Colonic mucosa (tissue), 4 donors: ENCODE measurements at places on chromosomes 1 and 21. TPM values are rescaled to one million over a fixed set of nuclear protein-coding genes. Genes with fewer than 3 reads are reported as not detected.

- H3K27me3 ChIP-seq = no peaks in the 10 kb centered on the region
- no peak for DNase-seq
- H3K4me3 ChIP-seq = no peak overlapping the region
- no peaks in the 10 kb centered on the region for H3K4me1 ChIP-seq
Observed at GRCh38 chr1:231020139-231020601, 19.9 kb downstream of the FAM89A start.

DNA sequence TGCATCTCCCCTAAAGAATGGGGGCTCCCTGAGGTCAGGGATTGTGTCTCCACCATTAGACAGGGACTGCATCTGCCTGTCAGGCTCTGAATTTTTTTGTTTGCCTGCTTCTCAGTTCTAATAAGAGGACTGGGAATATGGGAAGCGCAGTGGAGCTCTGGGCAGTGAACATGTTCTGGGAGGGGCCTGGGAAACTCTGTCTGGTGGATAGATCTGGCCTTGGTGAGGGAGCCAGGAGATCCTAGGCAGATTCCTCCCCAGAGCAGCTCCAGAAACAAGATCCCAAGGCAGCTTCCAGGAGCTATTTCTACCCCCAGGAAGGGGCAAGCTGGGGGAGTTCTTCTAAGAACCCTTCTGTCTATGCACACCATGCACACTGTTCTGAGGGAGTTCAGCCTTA is 12.6 kb upstream of the MYOG start:
- H3K27me3 ChIP-seq = no peaks in the 10 kb centered on the region
- no peak overlapping the region for H3K4me3 ChIP-seq
- DNase-seq = no peak
- no peaks in the 10 kb centered on the region for H3K36me3 ChIP-seq
- no peak overlapping the region for H3K27ac ChIP-seq

DNA sequence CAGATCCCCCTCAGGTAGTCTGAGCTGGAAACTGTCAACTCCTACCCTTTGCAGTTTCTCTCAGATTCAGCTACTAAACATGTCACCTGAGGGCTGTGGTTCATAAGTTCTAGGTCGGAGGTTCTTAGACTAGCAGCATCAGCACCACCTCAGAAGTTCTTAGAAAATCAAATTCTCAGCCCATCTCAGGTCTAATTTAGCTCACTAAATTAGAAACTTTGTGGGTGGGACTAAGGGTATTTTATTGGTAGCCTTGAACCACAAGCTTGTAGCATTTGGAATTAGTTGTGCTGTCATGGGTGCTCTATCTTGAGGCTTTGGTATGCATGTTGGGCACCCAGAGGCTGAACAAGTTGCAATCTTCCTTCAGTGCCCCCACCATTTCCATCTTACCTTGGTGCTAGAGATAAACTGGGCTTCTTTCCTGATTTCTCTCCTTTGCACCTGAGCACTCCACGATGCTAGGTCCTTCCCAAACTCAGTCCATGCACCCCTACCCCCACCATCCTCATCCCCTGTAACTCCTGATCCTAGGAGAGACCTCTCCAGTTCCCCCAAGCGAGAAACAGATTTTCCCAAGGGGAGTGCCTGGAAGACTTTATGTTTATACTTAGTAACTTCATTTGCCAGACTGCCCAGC is 54.2 kb downstream of the S1PR1 start:
- no peaks in the 10 kb centered on the region for H3K36me3 ChIP-seq
- no peak overlapping the region for H3K4me3 ChIP-seq
- no peak overlapping the region for H3K27ac ChIP-seq
- no peaks in the 10 kb centered on the region for H3K27me3 ChIP-seq

- no peaks in the 10 kb centered on the region for H3K27me3 ChIP-seq
- no peak overlapping the region for H3K27ac ChIP-seq
- H3K4me1 ChIP-seq = no peaks in the 10 kb centered on the region
Observed at GRCh38 chr1:1567152-1567875, 7.3 kb downstream of the SSU72 start.

GRCh38 chr1:189149547-189150375 is 1327.9 kb downstream of the BRINP3 start:
- H3K4me3 ChIP-seq = peak overlapping the region; percentile 5
- H3K36me3 ChIP-seq = no peaks in the 10 kb centered on the region
- DNase-seq = no peak
- H3K27ac ChIP-seq = no peak overlapping the region
- H3K4me1 ChIP-seq = no peaks in the 10 kb centered on the region

- H3K4me1 ChIP-seq = peaks cover 6% of the 10 kb centered on the region
- no peak for DNase-seq
- no peaks in the 10 kb centered on the region for H3K27me3 ChIP-seq
Observed at GRCh38 chr1:225460021-225460736, 32.3 kb upstream of the LBR start.

GRCh38 chr1:230005040-230005439 is 62.0 kb upstream of the GALNT2 start:
- no peak overlapping the region for H3K4me3 ChIP-seq
- no peaks in the 10 kb centered on the region for H3K27me3 ChIP-seq
- H3K27ac ChIP-seq = no peak overlapping the region
- no peaks in the 10 kb centered on the region for H3K36me3 ChIP-seq
- no peak for DNase-seq

- H3K4me1 ChIP-seq = no peaks in the 10 kb centered on the region
- H3K36me3 ChIP-seq = no peaks in the 10 kb centered on the region
- H3K27me3 ChIP-seq = no peaks in the 10 kb centered on the region
- DNase-seq = peak; percentile 61
- H3K4me3 ChIP-seq = no peak overlapping the region
Observed at GRCh38 chr1:171188388-171189266, 3.5 kb downstream of the FMO2 start.

GRCh38 chr1:23029337-23029736 is 10.1 kb downstream of the KDM1A start:
- no peaks in the 10 kb centered on the region for H3K27me3 ChIP-seq
- no peak for DNase-seq
- no peaks in the 10 kb centered on the region for H3K4me1 ChIP-seq
- H3K4me3 ChIP-seq = no peak overlapping the region
- H3K27ac ChIP-seq = no peak overlapping the region

- H3K27me3 ChIP-seq = no peaks in the 10 kb centered on the region
- no peak overlapping the region for H3K27ac ChIP-seq
- H3K36me3 ChIP-seq = no peaks in the 10 kb centered on the region
- H3K4me1 ChIP-seq = no peaks in the 10 kb centered on the region
- H3K4me3 ChIP-seq = no peak overlapping the region
Observed at GRCh38 chr1:3717041-3717714, 35.1 kb upstream of the CCDC27 start.

- H3K4me3 ChIP-seq = no peak overlapping the region
- no peak overlapping the region for H3K27ac ChIP-seq
- no peaks in the 10 kb centered on the region for H3K36me3 ChIP-seq
Observed at GRCh38 chr1:57632401-57632800, 208.5 kb upstream of the DAB1 start.

- no peak for DNase-seq
- no peak overlapping the region for H3K4me3 ChIP-seq
- H3K36me3 ChIP-seq = no peaks in the 10 kb centered on the region
- H3K27me3 ChIP-seq = no peaks in the 10 kb centered on the region
- no peaks in the 10 kb centered on the region for H3K4me1 ChIP-seq
Observed at GRCh38 chr1:78536427-78536826, 45.7 kb downstream of the PTGFR start.

- no peaks in the 10 kb centered on the region for H3K4me1 ChIP-seq
- H3K4me3 ChIP-seq = no peak overlapping the region
- DNase-seq = no peak
- no peaks in the 10 kb centered on the region for H3K36me3 ChIP-seq
- H3K27ac ChIP-seq = peak overlapping the region; percentile 23
Observed at GRCh38 chr1:81432654-81433109, 368.1 kb upstream of the ADGRL2 start.

DNA sequence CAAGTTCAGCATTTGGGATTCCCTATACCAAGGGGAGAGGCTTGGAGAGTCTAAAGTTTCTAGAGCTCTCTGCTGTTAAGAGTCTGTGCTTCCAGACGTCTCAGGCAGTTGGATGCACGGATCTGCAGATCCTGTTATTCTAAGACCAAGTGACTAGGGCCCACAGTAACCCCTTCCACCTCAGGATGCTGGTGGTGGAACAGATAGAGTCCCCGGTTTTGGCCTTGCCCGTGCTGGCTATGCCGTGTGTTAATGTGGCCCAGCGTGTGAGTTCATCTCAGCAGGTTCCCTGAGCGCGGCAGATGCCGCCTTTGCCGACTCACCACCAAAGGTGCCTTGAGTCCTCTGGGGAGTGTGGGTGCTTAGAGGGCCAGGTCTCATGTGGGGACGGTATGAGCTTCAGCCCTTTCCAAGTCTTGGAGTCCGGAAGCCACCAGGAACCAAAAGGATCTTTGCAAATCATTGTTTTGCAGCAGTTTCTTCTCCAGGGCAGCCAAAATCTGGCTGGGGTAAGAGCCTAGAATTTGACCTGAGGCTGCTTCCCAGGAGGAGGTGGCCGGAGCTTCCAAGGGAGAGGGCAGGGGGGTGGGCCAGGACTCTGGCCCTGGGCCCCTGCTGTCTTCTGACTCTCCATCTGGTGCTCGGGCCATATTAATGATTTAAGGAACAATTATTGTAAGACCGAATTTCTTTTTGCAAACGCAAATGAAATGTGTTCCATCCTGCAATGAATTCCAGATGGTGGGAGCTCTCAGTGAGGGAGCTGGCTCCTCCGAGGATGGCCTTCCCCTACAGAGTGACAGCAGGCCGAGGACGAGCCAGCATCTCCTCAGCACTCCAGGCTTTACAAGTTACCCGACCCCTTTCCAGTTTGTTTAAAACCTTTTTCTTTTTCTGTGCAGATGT is 205.7 kb downstream of the FOXD2 start:
- no peaks in the 10 kb centered on the region for H3K27me3 ChIP-seq
- no peak overlapping the region for H3K4me3 ChIP-seq
- H3K36me3 ChIP-seq = no peaks in the 10 kb centered on the region
- DNase-seq = no peak
- no peak overlapping the region for H3K27ac ChIP-seq

GRCh38 chr1:106746448-106747085 is 309.9 kb upstream of the PRMT6 start:
- no peaks in the 10 kb centered on the region for H3K27me3 ChIP-seq
- no peaks in the 10 kb centered on the region for H3K36me3 ChIP-seq
- no peak for DNase-seq

DNA sequence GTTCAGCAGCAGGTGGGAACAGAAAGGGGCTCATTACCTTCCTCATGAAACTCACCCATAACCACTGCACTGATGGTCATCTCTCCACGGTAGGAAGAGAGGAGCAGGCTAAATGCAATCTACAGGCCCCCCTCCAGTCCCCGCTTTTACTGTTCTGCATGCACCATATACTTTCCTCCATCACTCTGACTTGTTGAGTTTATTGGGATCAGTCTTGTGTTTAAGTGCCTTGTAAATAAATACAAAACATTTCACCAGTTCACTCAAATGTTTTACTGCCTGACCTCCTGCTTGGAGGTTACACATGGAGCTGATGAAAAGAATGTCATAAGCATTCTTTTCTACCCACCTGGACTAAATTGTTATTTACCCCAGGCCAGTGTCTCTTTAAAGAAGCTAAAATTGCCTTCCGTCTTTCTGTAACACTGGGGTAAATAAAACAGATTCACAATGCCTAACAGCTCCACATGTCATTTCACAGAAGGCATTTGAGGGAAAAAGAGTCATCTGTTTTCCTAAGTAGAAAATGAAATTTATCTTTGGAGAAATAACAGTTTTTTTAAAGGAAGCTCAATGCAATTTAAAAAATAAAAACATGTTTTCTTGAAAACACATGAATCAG is 30.7 kb downstream of the PTPN14 start:
- no peak overlapping the region for H3K4me3 ChIP-seq
- no peaks in the 10 kb centered on the region for H3K36me3 ChIP-seq
- no peaks in the 10 kb centered on the region for H3K4me1 ChIP-seq

DNA sequence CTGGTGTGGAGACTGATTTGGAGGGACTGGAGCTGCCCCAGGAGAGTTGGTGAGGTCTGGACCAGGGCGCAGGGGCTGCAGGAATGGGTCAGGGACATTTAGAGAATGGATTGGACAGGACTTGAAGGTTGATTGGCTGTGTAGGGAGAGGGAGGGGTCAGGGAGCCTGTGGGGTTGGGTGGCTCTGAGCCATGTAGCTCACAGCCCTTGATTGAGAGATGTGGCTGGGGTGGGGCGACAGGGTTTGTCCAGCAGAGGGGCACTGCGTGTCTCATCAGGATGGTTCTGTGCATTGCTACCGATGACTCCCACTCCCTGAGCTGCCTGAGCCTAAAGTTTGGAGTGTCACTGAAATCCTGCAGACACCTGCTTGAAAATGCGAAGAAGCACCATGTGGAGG is 12.1 kb downstream of the AZIN2 start:
- H3K4me3 ChIP-seq = no peak overlapping the region
- no peak for DNase-seq
- no peaks in the 10 kb centered on the region for H3K36me3 ChIP-seq
- no peaks in the 10 kb centered on the region for H3K27me3 ChIP-seq
- no peak overlapping the region for H3K27ac ChIP-seq

DNA sequence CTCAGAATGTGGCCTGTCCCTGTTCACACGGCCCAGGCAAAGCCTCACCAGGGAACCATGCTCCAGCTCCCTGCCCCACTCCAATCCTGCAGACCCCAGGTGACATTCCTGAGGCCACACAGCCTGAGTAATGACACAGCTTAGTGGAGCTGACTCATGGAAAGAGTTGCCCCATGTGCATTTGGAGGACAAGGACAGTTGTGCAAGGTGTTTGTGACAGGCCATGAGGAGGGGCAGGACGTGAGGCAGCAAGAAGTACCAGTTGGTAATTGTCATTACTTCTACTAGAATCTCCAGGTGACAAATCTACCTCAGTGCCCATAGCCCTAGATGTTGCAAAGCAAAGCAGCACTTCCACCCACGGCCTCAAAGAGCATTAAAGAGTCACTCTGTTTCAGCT is 15.2 kb downstream of the PRR9 start:
- H3K4me1 ChIP-seq = peaks cover 4% of the 10 kb centered on the region
- H3K27me3 ChIP-seq = no peaks in the 10 kb centered on the region
- no peak for DNase-seq
- H3K36me3 ChIP-seq = no peaks in the 10 kb centered on the region

DNA sequence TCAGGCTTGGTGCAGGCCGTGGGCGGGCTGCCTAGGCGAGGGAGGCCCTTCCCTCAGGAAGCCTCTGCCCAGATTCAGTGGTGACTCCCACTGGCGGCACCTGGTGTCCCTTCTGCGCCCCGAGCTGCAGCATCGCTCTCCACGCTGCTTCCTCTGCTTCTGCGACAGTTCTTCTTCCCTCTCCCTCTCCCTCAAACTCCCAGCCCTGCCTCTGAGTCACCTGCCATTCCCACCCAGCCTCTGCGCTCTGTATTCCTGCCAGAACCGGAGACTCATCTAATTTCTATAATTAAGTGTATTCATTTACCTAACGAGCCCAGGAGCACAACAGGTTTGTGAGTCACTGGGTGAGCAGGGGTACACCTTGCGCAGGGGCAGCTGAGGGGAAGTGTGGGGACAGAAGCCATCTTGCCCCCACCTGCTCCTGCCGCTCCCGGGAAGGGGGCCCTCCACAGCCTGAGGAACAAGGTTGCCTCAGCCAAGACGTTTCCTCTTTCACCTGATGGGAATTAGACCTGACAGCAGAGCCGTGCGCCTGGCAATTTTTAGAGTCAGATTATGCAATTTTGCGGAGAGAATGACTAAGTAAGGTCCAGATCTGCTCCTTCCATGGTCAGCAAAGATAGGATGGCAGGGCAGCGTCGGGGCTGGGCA is 19.4 kb downstream of the KCNC4 start:
- H3K4me1 ChIP-seq = no peaks in the 10 kb centered on the region
- no peak for DNase-seq
- no peaks in the 10 kb centered on the region for H3K27me3 ChIP-seq
- H3K4me3 ChIP-seq = no peak overlapping the region
- no peaks in the 10 kb centered on the region for H3K36me3 ChIP-seq

HAO2 gene
- not detected for total RNA-seq

ARHGEF16 gene
- 77.3 TPM for total RNA-seq

RNPC3 gene
- 19.0 TPM for total RNA-seq

OR2L2 gene
- 0.10 TPM for total RNA-seq

ADCY10 gene
- 0.64 TPM for total RNA-seq

THEM5 gene
- not detected for total RNA-seq

HES5 gene
- total RNA-seq = 2.5 TPM

ZNF326 gene
- total RNA-seq = 24.6 TPM

TPTE gene
- total RNA-seq = not detected

LEFTY2 gene
- total RNA-seq = 0.53 TPM

OR2G2 gene
- total RNA-seq = not detected
